NCI-H1930 (cell line): ENCODE measurements at places on chromosomes 3 and 15.

GRCh38 chr3:188631291-188632010 lies 477.5 kb downstream of the LPP start:
- DNase-seq, result no peak

DNA sequence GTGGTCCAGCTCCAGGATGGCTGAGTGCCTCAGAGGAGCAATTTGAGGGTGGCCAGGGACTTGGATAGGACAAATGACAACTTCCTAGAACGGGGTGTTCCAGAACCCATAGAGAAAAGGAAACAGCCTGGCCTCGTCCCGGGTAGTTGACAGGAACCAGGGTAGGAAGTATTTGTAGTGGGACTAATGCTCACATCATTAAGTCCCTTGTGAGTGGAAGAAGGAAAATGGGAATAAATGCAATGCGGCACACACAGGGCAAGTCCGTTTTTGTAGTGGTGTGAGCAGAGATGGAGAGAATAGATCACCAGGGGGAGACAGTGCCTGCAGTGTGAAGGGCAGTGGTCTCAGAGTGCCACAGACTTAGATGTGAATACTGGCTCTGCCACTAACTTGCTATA lies 19.6 kb downstream of the TIMP4 start:
- DNase-seq, result no peak

- no peak for DNase-seq
Observed at GRCh38 chr3:80770106-80771074, 991.1 kb downstream of the GBE1 start.

DNA sequence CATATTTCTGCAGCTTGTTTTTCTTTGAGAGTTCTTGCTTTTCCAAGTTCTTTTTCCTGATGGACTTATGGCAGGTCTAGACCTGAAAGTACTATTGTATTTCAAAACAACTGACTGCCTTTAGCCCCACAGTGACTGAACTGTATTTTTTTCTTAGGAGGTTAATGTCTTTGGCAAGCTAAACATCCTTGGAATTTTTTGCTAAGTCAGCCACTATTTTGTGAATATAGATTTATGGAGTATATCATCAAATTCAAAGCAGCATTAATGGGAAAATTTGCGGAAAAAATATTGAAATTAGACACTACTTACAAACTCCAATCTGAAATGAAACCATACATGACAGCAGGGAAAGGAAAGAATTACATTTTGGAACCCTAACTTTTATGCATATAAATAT lies 8.6 kb downstream of the PIK3CA start:
- no peak for DNase-seq

DNA sequence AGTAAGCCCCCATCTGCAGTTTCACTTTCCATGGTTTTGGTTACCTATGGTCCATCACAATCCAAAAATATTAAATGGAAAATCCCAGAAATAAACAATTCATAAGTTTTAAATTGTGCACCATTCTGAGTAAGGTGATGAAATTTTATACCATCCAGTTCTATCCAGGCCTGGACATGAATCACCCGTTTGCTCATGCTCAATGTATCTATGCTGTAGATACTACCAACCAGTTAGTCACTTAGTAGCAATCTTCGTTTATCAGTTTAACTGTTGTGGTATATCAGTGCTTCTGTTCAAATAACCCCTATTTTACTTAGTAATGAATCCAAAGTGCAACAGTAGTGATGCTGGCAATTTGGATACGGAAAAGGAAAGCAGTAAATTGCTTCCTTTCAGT lies 381.9 kb upstream of the AGTR1 start:
- DNase-seq, result no peak

DNA sequence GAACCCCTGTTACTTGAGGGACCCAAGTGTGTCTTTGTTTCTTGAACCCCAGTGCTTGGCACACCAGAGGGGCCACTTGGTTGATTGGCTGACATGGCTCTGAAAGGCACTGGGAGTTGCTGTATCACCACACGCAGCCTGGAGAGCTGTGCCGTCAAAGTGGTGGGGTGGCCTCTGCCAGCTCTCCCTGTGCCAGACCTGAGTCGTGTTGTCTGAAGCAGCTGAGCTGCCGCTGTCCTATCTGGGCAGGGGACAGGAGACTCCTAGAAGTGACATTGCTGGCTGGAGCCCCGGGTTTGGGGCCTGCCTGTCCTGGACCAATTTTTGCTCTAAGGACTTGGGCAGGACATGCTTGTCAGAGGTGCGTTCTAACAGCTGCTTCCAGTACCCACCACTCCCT lies 5.5 kb upstream of the SNX22 start:
- no peak for DNase-seq

- no peak for DNase-seq
Observed at GRCh38 chr15:41465822-41466421, 27.8 kb upstream of the ITPKA start.

- no peak for DNase-seq
Observed at GRCh38 chr15:83249030-83249343, 35.5 kb downstream of the BNC1 start.

GRCh38 chr15:70585707-70586034 lies 177.7 kb downstream of the UACA start:
- no peak for DNase-seq

DNA sequence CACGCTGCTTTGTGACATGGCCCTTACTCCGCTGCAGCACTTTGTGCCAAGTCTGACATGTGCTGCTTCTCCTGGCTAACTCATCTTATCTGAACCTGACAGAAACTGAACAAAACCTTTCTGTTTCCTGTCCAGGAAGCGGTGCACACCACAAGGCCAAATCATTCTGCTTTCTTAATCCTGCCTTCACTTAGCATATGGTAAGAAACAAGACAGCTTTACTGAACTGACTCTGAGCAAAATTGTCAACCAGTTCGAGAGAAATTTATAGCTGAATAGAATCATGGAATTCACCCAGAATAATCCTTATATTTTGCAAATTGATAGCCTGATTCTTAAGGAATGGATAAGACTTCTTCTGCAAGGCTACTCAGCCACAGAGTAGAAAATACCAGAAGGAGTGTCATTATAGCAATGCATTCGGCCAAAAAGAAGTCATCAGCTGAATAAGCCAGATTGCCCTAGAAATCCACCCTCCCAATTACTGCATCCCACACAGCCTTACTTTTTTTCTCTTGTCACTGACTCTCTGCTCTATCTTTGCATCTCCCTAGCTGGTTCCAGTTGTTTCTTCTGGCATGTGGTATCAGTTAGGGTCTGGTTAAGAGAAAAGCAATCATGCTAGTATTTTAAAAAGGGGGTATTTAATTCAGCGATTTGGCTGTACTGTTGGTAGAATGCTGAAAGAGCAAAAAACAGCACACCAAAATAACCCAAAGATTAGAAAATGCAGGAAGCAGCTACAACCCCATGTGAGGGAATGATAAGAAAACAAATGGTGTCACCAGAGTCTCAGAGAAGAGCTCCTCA lies 41.6 kb upstream of the STRIT1 start:
- DNase-seq, result no peak

- no peak for DNase-seq
Observed at GRCh38 chr3:161150001-161150525, 44.9 kb upstream of the B3GALNT1 start.

DNA sequence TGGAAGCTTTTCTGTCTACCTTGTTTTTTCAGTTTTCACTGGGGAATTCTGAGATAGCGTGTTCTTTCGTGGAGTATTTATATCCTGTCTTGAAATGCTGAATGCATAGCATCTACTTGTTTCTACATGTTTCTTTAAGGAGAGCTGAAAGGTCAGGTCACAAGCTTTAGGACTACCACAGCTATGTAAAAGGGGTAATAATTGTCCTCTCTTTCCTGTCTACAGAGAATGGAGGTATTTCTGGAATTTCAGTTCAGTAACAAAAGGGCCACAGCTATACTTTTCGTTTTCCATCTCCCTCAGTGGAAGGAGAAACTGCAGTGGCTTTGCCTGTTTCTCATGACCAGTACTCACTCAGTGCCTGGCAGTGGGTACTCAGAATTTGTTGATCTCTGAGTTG lies 4.7 kb downstream of the INAFM2 start:
- DNase-seq, result no peak

DNA sequence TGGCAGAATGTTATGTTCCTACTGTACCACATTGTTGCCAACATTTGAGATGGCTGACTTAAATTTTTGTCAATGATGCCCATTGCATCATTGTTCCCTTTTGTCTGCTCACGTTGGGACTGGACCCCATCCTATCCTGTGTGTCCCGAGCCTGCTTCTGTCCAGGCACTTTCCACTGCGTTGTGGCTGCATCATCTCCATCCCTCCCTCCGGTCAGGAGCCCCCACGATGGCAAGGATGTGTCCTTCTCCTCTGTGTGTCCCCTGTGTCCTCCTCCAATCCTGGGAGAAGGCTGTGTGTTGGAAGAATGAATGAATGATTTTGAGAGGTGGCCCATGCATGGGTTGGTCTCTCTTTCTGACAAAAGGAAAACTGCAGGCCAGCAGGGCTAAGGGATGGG lies 19.4 kb upstream of the MRPS22 start:
- no peak for DNase-seq

GRCh38 chr3:185371306-185372074 lies 8.6 kb downstream of the MAP3K13 start:
- no peak for DNase-seq

DNA sequence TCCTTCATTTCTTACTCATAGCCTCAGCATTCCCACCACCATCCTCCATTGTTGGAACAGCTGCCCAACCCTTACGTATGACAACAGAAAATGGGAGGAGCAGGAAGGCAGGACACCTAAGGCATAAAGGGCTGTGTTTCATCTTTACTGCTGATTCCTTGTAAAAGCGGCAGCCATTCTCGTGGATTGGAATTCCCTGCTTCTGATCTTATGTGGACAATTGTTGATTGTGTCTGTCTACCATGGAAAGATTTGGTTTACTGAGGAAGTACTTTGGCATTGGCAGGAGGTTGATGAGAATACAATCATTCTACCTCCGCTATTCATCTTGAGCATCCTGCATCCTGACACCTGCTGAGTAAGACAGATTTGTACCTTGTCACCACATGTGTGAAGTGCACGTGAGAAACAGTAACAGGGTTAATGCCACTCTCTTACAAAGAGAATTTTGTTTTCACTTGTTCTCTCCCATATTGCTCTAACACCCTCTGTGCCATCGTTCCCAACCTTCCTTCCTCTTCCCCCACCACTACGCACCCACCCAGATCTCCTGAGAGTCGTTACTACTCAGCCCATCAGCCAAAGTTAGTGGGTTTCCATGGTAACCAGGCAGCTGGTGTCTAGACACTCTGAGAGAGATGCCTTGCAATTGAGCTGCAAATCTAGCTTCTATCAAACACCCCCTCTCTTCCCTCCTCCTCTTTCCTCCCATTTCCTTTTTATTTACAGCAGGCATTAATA lies 75.7 kb downstream of the GAP43 start:
- no peak for DNase-seq

DNA sequence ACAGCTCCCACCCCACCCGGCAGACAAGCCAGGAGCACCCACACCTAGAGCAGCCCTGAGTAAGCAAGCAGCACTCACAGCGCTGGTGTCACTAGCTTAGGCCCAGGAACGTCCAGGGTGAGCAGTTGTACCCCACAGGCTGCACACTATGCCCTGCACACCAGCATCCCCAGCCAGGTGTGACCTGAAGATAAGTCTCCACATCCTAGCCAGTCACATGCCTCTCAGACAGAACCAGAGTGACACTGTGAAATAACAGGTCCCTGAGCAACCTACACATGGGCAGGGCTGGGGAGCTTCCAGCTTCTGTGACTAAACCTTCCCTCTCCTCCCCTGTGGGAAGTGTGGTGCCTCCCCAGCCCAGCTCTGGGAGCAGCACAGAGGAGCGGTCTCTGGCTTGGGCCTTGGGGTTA lies 253.6 kb downstream of the UACA start:
- DNase-seq, result no peak

DNA sequence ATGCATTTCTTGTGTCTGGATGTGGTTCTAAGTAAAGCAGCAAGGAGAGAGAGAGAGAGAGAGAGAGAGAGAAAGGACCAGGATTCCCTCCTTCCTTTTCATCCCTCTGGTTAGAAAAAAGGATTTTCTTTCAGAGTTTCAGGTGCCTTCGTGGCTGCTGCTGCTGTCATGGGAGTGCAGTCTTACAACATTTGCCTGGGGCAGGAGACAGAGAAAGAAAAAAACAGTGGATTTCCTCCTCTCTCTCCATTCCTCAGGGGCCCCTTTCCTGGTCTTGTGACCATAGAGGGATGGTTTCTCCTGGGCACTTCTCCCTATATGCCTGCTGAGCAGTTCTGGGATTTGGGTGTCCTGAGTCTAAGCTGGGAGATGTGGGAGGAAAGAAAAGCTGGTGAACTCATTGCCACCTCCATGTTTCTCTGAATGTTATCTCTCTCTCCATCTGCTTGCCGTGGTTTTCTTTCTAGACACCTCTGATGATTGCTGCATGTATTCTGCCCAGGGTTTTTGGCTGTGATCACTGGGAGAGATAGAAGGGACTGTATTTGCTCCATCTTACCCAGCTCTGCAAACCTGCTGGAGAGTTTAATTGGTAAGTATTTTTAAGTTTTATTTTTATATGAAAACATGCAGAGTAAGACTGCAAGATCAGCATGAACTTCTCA lies 142.4 kb upstream of the RGMA start:
- DNase-seq, result no peak

DNA sequence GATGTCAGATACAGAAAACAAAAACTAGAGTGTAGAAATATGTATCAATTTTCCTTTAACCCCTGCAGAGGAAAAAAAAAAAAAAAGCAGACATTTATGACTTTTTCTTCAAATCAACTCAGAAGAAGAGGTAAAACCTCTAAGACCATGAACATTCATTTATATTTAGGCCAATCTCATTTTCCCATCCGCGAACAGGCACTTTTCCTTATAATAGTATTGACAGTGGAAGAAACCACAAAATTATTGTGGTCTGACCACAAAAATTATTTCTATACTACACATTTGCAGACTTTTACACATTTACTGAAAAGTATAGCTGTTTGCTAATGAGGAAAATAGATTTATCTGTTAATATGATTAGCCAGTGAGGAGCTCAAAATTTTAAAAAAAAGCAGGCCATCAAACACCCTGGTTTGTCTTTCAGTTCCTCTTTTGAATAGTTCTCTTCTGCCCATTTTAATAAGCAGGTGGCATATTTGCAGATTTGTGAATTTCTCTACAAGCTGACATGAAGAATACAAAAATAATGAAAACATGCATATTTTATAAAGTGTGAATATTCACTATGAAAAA lies 5.7 kb downstream of the OSBPL11 start:
- DNase-seq, result no peak

- no peak for DNase-seq
Observed at GRCh38 chr3:136114421-136114820, 81.7 kb downstream of the MSL2 start.

- no peak for DNase-seq
Observed at GRCh38 chr15:51380999-51381806, 39.7 kb downstream of the GLDN start.

DNA sequence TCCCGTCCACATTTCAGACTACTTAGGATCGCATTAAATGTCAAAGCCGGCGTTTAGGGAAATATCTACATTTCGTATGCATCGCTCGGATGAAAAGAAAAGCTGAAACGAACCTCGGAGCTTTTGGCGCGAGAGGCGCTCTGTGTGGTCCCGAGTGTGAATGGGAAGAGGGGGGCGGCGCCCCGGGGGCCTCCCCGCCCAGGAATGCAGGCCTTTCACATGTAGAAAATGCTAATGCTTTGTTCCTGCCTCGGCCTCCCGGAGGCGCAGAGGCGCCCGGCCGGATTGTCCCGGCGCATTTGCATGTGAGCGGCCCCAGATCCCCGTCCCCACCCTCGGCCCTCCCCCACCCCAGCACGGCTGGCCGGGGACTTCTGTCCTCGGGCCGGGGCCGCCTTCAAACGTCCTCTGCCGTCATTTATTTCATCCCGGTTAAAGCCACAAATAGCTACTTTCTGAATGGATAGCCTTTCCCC lies 37.0 kb upstream of the TRIM71 start:
- peak; percentile 21 for DNase-seq
